ENCODE measurements at places on chromosomes 1 and 21.

- DNase-seq, result no peak
These were observed 19.2 kb upstream of the GUCA2B start for GRCh38 chr1:42133809-42134526.

DNA sequence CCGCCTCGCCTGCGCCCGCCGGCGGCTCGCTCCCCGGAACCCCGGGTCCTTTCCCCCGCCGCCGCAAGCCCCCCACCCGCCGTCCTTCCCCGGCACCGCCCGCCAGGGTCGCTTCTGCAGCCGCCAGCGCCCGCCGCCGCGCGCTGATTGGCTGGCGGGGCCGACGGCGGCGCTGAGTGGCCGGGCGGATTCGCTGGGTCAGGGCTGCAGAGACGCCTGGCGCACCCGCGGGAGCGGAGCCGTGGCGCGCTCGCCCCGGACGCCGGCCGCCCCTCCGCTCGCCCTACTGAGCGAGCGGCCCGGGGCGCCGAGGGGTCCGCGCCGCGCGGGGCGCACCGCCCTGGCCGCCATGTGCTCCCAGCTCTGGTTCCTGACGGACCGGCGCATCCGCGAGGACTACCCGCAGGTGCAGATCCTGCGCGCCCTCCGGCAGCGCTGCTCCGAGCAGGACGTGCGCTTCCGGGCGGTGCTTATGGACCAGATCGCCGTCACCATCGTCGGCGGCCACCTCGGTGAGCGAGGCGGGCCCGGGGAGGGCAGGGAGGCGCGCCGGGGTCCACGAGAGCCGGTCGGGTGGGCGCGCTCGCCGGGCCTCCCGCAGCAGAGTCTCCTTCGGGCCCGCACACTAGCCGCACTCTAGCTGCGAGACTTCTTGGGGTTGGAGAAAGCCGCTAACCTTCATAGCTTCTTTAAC, at the start of gene RIMKLA:
Gene RIMKLA (plus strand): TSS at position 207 of the 694 bp plus-strand sequence. CDS start 143 bp downstream, at position 350.
- peak; percentile 45 for DNase-seq

- no peak for DNase-seq
These were observed 20.5 kb upstream of the KCNE2 start for GRCh38 chr21:34343347-34343746.

DNA sequence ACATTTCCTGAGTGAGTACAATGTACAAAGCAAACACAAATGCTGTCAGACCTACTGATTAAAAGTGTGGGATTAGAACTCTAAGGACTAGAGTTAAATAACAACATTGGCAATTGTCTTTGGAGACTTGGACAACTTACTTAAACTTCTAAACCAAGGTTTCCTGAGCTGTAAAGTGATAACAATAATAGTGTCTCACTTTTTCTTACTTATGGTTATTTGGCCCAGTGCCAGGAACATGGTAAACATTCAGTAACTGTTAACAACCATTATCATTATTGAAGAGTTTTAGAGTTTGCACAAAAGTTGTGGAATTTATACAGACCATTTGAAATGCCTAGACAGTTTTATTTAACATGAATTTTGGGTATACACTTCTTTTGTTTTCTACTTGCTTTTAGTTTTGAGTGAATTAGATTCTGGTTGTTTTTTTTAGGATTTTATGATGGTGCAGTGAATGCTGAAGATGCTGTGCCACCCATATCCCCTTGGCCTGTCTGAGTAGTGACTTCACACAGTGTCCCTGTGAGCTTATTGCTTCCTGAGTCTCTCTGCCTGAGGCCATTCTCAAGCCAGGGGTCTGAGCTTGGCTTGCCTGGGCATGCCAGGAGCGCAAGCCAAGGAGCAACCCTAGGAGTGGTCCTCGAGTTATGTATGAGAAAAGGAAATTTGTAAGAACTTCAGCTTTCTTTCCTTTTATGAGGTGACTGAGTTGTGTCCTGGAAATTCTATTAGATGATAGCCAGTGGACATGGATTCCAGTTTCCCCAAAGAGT, 932.8 kb downstream of the TTLL7 start:
- DNase-seq, result no peak

GRCh38 chr1:227321035-227321434, 2.7 kb upstream of the CDC42BPA start:
- DNase-seq, result no peak

GRCh38 chr1:118488787-118489186, 303.8 kb upstream of the SPAG17 start:
- no peak for DNase-seq

GRCh38 chr1:216929870-216930582, 206.8 kb upstream of the ESRRG start:
- DNase-seq, result no peak

- no peak for DNase-seq
These were observed 73.0 kb downstream of the CD46 start for GRCh38 chr1:207824691-207825408.

DNA sequence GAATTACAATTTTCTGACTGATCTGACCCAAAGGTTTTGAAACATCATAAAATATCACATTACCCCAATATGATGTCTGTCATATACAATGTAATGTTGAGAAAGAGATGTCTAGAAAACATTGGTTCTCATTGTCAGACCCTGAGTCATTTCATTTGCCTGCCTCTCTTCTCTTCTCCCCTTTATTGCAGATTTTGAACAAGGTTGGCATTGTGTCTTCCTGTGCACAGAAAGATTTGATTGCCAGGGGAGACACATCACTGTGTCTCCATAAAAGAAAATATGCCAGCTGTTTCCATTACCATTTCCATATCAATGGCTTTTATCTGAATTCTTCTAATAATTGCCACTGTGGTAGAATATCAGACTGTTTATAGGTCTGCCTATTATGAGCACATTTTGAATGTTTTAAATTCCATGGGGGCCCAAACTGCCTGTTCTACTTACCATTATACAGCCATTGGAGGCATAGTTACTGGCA, 65.6 kb downstream of the IFI44 start:
- DNase-seq, result no peak

- no peak for DNase-seq
These were observed 6.1 kb upstream of the TINAGL1 start for GRCh38 chr1:31570228-31570627.

GRCh38 chr1:20521960-20522861, 14.3 kb upstream of the MUL1 start:
- DNase-seq, result peak; percentile 61

- no peak for DNase-seq
These were observed 39.2 kb downstream of the HLX start for GRCh38 chr1:220918285-220918951.

DNA sequence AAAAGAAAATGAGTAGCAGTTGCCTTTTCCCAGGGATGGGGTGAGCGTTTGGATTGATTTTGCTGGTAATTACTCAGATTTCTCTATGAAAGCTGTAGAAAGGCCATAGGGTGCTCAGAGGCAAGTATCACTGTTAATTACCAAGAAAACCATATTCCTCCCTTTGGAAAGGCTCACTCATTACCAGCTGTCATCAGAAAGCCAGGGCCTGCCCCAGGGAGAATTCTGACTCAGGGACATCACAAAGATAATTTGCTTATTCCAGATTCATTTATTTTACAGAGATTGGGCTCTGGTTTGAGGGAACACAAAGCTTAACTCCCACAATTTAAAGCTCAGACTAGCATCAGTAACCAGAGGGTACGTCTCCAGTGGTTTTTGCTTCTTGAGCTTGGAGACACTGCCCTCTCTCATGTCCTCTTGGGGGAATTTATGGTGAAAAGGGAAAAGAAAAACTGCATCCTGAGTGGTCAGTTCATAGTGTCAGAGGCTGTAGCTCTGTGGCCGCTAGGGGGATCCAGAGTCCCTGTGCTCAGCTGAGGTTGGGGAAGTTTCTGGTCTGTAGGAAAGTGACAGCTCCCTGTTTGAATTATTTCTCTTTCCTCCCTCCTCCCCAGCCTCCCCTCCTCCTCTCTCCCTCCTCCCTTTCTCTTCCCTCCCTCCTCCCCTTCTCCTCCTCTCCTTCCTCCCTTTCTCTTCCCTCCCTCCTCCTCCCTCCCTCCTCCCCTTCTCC, 204.3 kb downstream of the KCNJ6 start:
- peak; percentile 39 for DNase-seq

DNA sequence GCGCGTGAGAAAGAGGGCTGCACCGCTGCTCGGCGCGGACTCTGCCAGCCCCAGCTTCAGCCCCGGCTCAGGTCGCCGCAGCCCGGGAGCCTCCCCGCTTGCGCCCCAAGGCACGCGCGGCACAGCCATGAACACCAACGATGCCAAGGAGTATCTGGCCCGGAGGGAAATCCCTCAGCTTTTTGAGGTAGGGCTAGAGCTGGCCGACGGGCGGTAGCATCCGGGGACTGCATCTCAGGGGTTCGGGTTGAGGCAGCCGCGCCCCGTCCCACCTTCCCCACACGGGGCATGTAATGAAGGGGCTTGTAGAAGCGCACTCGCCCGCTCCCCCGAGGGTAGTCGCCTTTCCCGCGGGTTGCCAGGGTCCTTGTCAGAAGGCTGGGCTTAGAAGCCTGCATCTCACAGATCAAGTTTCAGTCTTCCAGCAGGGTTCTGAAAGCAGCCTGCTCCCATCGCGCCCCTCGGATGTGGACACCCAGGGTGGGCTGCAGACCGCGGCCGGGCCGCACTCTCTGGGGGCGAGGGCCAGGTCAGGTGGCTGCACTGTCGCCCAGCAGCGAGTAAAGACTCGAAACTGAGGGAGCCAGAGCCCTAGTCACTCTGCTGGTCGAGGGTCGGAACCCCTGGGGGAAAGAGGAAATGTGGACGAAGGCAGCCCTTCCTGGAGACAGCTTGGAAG, 507 bp downstream of the AK5 start:
- peak; percentile 27 for DNase-seq

- DNase-seq, result no peak
These were observed 149.3 kb downstream of the ZC3H11B start for GRCh38 chr1:219463636-219464035.

DNA sequence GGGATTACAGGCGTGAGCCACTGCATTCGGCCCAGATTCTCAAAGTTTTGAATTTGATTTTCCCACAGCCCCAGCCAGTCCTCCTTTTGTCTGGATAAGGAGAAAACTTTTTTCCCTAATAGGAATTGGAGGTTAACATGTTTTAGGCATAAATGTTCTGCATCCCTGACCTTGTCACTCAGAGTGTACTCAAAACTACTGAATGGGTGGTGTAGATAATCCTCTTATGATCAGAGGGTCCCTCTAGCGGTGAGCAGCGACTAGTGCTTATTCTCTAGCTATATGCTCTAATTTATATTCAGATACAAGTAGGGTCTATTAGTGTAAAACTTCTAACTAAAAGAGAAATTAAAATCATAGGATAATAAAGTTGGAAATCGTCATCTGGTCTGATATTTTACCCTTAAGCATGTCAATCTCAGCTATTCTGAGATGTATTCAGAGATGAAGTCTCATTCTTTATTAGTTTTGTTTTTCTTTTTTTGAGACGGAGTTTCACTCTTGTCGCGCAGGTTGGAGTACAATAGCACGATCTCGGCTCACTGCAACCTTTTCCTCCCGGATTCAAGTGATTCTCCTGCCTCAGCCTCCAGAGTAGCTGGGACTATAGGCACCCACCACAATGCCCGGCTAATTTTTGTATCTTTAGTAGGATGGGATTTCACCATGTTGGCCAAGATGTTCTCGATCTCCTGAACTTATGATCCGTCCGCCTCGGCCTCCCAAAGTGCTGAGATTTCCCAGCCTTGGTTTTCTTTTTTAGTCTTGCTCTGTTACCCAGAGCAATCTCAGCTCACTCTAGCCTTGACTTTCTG, 2.7 kb upstream of the PSMD4 start:
- peak; percentile 70 for DNase-seq
